T-helper 1 cell (primary cell): ENCODE measurements at places on chromosomes 3 and 15.

- DNase-seq = no peak
Observed at GRCh38 chr3:191768421-191768820, 307.5 kb downstream of the PYDC2 start.

GRCh38 chr15:87365186-87365585 is 891.4 kb downstream of the NTRK3 start:
- DNase-seq = no peak

DNA sequence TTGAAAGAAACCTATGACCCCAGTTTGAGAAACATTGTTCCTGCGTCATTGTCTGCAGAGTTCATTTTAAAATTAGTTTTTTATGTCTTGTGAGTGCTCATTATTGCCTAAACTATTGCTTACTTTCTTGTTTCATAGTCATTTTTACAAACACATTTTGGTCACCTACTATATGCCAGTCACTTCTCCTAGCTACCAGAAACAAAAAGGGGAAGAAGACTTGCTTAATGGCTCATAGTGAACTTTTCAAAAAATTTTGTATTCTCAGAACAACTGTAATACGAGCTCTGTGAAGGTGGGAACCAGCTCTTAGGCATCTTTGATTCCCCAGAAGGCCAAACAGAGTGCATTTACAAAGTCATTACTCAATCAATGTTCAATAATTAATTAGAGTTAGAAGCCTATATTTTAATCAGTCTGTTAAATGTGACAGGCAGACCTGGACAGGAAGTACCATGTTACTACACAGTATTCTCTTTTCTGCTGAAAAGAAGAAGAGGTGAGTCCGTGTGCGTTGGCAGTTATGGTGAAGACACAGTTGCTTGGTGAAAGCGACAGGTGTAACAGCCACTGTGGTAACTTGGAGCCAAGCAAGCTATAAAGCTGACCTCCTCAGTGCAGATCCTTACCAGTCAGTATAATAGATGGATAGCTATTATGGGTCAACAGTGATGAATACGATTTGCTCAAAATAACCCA is 46.6 kb downstream of the DPPA2 start:
- no peak for DNase-seq

DNA sequence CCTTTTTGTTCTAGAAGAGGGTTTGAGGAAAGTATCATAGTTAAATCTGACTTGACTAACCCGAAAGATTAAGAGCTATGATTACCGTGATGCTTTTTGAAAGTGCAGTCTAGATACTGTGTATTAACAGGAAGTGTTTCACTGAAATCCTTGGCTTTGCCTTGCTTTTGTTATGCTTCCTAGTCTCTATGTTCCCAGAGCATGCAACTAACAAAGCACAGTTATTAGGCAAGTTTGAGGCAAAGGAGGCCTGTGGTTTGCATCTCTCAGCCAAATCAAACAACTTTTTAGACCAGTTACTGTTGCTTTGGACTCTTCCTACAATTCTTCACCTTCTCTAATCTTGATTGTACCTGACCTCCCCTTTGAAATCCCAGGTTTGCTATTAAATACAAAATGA is 3.9 kb downstream of the LXN start:
- no peak for DNase-seq

- DNase-seq = no peak
Observed at GRCh38 chr3:128432971-128433836, 33.5 kb downstream of the DNAJB8 start.

DNA sequence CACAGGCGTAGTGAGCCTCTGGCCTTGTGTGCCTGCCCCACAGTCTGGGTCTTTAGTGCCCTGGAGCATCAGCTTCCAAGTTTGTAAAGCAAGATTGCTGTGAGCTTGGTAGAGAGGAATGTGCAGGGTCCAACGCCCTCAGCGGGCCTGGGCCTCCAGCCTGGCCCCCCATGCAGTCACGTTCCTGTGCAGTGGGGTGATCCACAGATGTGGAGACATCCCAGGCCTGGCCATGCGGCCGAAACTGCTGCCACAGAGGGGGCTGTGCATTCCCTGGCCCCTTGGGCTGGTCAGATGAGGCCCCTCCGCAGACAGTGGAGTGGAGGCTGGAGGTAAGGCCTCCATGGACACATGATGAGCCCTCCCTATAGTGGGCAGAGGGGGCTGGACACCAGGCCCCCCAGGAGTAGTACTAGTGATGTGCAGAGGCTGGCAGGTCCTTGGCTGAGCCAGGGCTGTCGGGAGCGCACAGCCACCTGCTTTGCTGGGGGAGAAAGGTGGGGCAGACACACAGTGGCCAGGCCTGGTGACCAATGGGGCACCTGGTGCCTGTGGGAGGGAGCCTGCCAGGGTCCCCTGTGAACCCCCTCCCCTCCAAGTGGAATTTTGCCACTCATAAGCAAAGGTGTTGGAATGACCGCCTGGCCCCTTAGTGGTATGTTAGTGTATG is 71.5 kb downstream of the EFCAB12 start:
- DNase-seq = no peak

DNA sequence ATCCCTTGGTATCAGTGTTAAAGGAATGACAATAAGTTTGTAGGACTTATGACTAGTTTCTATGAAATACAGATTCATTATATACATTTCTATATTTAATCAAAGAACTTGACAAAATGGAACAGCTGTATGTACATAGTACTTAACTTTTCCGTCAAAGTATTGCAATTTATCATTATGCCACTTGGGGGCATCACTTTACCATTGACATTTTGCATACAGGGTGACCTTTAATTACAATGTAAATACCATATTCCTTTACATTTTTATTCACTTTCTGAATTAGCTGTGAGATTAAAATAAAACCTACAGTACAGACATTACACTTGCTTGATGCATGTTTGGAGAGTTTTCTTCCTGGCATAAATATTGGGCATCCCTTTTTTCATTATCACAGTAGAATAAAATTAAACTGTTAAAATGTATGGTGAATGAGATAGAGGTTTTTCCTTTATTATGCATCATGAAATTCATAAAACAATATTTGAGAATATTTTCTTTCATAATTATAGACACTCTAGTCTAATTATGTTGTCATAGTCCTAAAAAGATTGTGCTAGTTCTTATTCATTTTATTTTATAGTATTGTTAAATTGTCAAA is 6.9 kb downstream of the NEK11 start:
- DNase-seq = no peak

GRCh38 chr15:77870195-77871065 is 207.1 kb downstream of the TBC1D2B start:
- no peak for DNase-seq

- DNase-seq = no peak
Observed at GRCh38 chr3:145177828-145178227, 983.2 kb downstream of the PLOD2 start.

GRCh38 chr15:77603611-77604336 is 28.9 kb downstream of the LINGO1 start:
- DNase-seq = no peak

- no peak for DNase-seq
Observed at GRCh38 chr3:54173371-54173770, 51.0 kb downstream of the CACNA2D3 start.

GRCh38 chr3:129940086-129940485 is 34.4 kb upstream of the TRH start:
- DNase-seq = no peak

DNA sequence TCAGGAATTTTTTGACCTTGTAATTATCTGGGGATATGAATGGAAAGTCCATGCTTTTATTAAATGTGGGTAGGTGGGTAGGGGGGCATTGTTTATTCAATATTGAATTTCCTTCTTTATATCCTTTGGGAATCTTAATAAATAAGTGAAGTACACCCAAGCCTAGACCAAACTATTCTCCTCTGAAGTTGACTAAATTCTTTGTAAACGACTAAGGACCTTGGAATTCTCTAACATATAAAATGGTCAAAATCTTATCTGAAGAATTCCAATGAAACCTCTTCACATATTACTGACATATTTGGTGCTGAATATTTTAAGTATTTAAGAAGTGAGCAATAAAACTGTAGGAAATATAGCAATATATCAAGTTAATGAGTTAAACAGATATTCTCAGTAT is 1432.1 kb upstream of the GBE1 start:
- DNase-seq = no peak

GRCh38 chr15:25877681-25878080 is 14.6 kb upstream of the ATP10A start:
- DNase-seq = no peak

DNA sequence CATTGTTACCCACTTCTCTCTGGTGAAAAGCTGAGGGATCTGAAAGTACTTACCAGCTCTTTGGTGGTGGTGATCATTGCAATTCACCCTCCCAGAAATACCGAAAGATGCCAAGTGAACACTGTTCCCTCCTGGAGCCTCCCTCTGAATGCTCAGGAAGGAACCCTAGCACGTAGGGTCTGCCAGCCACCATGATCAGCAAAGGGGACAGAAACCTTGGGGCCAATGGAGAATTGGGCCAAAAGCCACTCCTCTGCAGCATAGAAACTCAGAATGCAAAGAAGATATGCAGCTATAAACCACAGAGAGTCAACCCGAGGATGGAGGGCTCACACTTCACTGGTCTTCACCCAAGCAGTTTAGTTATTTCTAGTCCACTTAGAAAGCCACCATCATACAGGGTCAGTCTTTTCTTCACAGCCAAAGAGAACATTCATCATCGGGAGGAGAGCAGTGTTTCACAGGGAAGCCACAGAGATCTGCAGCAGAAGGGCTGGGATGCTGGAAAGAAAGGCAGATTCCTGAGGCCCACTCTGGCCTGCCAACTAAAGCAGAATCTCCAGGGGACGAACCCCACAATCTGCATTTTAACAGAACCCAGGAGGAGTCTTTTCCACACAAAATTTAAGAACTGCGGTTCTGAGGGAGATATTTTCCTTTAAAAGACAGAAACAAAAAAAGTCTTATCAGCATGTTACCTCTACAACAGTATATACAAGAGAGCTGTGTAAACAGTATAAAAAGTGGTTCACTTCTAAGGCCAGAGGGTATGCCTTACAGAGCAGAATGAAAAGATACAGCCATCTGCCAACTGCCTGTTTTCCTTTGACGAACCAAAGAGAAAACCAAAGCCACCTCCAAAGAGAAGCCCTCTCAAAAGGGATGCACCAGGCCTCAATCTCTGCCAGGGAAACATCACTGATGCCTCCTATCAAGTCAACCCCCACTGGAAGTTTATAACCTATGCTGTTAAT is 11.3 kb downstream of the TBC1D2B start:
- DNase-seq = no peak

DNA sequence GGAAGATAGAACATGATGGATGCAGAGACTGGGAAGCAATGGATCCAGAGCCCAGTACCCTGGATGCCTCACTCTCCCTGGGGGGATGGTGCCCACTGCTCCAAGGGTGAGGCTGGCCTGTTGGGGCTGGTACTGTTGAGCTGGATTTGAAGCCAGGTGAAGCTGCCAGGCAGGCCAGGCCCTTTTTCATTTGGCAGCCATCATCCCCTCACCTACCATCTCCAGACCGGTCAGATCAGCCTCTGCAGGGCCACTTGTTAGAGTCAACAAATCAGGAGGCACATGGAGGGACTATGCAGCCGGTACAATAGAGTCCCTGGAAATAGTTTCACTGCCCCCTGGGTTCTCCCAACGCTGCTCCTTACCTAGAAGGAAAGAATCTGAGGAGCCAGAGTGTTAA is 5.9 kb downstream of the MAPKAPK3 start:
- DNase-seq = no peak

GRCh38 chr3:15861163-15861562 is 63.4 kb upstream of the ANKRD28 start:
- no peak for DNase-seq

- DNase-seq = no peak
Observed at GRCh38 chr15:56915888-56916287, 2.6 kb upstream of the TCF12 start.

- no peak for DNase-seq
Observed at GRCh38 chr3:182565916-182566796, 227.1 kb upstream of the ATP11B start.

DNA sequence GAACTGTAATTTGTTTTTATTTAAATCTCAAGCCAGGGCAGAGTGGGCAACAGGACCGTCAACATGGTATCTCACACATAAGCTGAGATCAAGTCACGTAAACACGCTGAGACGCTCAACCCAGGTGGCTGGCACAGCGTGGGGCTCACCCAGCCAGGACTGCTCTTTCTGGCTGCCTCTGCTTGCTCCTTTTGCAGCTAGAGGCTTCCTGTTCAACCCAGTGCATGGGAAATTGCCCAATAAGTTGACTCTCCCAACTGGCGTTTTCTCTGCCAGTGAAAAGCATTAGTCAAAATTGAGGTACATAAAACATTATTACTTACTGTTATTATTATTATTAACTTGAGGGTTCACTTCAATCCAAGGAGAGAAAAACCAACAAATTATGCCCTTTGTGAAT is 398.1 kb downstream of the NR2F2 start:
- DNase-seq = no peak

DNA sequence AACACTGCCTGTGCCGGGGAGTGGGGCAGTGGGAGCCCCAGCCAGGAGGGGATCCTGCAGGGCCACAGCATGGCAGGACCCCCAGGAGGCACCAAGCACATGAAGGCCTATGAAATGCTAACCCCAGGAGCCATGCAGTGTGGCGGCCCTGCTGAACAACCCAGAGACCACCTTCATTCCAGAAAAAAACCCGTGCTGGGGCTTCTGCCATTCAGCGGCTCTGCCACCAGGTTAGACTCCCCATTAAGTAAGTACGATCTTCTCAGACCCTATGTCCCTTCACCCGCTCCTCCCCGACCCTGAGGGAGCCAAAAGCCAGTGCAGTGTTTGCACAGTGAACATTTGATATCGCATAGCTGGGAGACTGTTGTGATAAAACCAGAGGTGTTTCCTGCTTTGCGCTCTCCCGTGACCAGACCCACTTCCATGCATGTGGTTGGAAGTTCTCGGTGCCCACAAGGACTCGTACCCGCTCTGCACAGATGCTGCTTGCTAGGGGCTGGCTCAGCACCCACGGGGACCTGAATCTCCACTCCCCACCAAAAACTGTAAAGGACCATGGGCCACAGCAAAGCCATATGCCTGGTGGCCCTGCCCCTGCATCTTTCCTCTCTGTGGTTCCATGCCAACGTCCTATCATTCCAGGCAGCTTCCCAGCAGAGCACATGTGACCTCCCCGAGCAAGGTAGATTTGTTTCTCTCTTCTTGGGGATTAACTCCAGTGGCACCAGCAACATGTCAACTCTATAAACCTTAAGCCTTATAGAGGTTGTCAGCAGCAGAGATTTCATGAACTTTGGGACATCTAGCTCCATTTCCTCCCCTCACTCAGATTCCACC is 5.3 kb downstream of the PLA2G4D start:
- DNase-seq = no peak

GRCh38 chr3:44476181-44476611 is 1.3 kb downstream of the ZNF445 start:
- no peak for DNase-seq

- no peak for DNase-seq
Observed at GRCh38 chr3:39277893-39278615, 1.8 kb downstream of the CX3CR1 start.

GRCh38 chr3:150703299-150703755 is 393 bp downstream of the ERICH6 start:
- DNase-seq = peak; percentile 18
